ENCODE measurements at places on chromosomes 2 and 18.

DNA sequence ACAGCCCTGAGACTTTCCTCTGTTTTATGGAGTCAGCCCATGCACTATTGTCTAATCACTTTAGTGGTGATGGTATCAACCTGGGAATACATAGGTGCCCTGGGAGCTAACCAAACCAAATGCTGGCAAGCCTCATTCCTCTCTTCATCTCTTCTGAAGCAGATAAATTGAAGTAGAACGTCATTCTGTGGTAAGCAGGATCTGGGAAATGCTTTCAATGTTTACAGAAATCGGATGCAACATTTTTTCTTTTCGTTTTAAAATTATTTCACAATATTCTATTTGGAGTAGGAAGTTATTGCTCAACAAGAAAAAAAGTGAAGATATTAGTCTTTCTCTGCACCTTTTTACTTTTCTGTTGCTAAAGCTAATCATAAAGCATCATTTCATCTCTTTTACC, 114.2 kb downstream of the RBMS1 start:
- no peak for DNase-seq

GRCh38 chr2:16700551-16701259, 35.1 kb upstream of the CYRIA start:
- DNase-seq = no peak

- peak; percentile 70 for DNase-seq
Observed at GRCh38 chr2:58427572-58428095, 186.5 kb upstream of the FANCL start.

DNA sequence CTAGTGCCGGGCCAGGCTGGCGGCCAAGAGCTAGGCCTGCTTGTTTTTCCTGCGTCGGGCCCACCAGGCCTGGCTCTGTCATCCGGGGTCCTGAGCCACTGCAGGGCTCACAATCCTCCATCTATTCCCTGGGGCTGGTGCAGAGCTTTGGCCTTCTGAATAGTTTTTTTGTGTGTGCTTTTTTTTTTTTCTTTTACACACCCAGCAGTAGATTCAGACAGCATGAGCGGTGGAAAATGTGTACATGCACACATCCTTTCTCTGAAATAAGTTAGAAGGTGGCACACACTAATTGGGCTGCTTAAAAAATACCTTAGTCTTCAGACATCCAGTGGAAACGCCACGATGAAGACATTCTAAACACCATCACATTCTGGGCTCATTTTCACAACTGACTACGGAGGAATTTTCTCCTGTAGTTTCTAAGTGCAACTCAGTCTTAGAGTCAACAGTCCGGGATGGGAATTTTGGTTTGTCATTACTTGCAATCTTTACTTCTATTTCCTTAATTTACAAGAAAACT, 6.1 kb downstream of the ZFP36L2 start:
- no peak for DNase-seq

- DNase-seq = no peak
Observed at GRCh38 chr2:104876606-104877570, 23.0 kb downstream of the POU3F3 start.

GRCh38 chr2:234983011-234983726, 31.4 kb downstream of the SH3BP4 start:
- peak; percentile 88 for DNase-seq

DNA sequence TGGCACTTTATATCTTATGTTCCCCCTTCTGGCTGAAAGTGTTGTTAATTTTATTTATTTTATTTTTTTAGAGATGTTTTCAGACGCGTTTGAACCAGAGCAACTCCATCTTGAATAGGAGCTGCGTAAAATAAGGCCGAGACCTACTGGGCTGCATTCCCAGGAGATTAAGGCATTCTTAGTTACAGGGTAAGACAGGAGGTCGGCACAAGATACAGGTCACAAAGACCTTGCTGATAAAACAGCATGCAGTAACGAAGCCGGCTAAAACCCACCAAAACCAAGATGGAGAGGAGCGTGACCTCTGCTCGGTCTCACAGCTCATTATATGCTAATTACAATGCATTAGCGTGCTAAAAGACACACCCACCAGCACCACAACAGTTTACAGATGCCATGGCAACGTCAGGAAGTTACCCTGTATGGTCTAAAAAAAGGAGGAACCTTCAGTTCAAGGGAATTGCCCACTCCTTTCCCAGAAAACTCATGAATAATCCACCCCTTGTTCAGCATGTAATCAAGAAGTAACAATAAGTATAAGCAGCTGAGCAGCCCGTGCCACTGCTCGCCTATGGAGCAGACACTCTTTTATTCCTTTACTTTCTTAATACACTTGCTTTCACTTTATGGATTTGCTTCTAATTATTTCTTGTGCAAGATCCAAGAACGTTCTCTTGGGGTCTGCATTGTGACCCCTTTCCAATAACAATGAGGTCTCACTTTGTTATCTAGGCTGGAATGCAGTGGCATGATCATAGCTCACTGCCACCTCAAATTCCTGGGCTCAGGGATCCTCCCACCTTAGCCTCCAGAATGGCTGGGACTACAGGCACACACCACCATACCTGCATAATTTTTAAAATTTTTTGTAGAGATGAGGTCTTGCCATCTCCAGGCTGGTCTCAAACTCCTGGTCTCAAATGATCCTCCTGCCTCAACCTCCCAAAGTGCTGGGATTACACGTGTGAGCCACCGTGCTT, 55.9 kb downstream of the CACNB4 start:
- no peak for DNase-seq

GRCh38 chr2:30956995-30957394, 149.7 kb upstream of the CAPN13 start:
- DNase-seq = no peak

DNA sequence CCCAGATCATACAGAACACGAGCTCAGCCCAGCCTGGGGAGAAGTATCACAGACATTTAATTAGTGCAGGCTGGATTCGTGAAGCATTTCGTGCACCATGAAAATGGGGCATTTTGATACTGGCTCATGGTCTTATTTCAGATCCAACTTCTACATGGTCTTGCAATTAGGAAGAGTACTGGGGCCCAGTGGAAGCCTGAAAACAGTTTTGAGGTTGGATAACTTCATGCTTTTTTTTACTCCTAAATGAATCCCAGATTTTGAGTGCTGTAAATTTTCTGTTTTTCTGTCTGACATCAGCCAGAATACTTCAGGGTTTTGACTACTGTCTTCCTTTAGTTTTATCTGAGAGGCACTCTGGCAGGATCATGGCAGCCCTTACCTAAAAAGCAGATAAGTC, 160.1 kb downstream of the GFPT1 start:
- no peak for DNase-seq

All from DMS79 treated with DMSO at 0.1 percent for 48 hours (cell line).